ENCODE measurements at places on chromosomes 12 and 14. TPM values are rescaled to one million over a fixed set of nuclear protein-coding genes. Genes with fewer than 3 reads are reported as not detected.

KRT72 gene
- polyA plus RNA-seq, result not detected

- DNase-seq, result no peak
Observed at GRCh38 chr12:55068416-55069010, 48.7 kb downstream of the NEUROD4 start.

DNA sequence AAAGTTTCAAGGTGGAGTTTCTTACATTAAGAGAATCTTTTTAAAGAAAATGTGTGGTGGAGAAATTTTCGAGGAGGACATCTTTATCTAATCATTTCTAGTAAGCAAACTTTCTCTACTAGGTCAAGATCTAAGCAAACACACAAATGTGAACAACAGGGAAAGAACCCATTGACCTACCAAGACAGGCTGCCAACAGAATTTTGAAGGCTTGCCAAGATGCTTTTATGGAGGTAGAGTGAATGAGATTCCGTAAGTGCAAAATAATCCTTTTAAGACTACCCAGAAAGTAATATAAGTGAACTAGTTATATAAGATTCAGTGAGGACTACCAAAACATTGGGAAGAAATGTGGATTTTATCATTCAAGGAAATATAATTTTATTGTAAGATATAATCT lies 357.1 kb upstream of the PDE3A start:
- DNase-seq, result no peak

- DNase-seq, result no peak
Observed at GRCh38 chr12:120847814-120848213, 56.3 kb downstream of the SPPL3 start.

- DNase-seq, result no peak
Observed at GRCh38 chr12:1369938-1370500, 224.4 kb downstream of the FBXL14 start.

Data from AG04450 (cell line).